ENCODE measurements at places on chromosomes 4 and X. TPM values are rescaled to one million over a fixed set of nuclear protein-coding genes. Genes with fewer than 3 reads are reported as not detected.

NHSL2 gene
- 15.0 TPM for total RNA-seq

CPZ gene
- total RNA-seq: 7.1 TPM

FGFR3 gene
- 2.4 TPM for total RNA-seq

DNA sequence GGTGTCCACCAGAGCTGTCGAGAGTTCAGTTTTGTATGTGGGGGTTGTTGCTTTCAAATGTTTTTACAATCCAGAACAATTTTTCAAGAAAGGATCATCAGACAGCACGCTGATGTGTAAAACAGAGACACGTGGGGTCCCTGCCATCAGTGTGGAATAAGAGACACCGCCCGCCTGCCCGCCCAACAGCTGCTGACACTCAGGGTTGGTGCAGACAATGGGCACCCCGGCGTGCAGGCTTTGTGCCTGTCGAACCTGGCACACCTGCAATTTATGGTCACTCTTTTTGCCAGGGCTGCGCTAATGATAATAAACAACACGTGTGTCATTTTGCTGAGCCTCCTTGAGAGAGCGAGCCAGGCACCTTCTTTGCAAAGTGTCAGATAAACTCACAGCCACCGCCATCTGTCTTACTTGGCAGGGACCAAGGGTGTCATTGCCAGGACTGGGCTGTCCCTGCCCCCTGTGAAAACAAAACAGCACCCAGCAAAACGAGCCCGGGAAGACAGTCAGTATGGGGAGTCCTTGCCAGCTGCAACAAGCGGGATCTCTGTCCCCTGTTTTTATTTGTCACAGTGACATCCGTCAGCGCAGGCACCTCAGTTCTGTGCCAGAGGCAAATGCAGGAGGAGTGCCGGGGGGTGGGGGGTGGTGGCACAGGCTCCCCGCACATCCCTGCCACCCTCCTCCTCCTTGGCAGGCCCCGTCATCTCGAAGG is 69.1 kb downstream of the PSAPL1 start:
- DNase-seq: no peak

DNA sequence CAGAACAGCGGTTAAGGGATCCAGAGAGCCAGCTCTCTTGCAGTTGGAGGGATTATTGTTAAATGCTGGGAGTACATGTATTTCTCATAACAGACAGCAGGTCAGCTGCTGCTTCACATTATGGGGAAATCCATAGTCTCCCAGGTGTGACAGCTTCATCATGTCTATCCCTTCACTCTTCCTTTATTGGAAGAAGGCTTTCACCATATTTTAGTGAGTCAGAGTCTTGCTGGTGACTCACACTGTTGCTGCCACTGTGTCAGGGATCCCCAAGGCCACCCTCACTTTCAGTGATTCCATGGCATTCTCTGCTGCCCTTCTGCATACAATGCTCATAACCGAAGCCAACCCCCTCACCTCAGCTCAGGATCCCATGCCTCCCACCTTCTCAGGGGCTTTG is 32.9 kb upstream of the PAGE5 start:
- no peak for DNase-seq

DNA sequence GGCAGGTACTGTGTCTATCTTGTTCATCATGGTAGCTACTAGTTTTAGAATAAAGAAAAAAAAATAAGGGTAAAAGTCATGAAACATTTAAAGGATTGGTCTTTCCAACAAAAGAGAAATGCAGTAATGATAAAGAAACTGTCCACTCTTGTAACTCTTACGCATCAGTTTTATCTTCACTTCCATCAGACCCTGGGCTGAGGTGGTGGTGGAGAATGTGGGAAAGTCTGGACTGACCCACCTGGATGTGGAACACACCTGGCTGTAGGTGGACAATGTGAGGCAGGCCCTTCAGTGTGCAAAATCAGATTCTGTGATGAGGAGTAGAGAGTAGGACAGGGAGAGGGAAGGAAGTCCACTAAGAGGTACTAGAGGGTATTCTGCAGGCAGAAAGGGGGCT is 128.6 kb downstream of the RASL11B start:
- no peak for DNase-seq

DNA sequence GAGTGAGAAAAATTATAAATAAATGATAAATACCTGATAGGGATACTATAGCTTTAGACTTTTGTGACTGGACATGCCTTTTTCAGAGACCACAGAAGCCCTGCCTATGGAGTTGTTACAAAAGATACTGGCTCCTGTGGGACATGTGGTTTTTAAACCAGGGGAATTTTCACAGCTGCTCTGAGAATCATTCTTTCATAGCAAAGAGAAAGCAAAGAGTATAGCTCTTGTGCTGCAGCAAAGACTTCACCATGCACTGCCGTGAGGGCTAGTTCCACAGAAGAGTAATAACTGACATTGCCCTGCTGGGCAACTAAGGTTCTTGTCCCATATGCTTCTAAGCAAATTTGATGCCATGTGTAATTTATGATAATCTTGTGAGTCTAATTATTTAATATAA is 98.2 kb downstream of the MAPK10 start:
- DNase-seq: no peak

DNA sequence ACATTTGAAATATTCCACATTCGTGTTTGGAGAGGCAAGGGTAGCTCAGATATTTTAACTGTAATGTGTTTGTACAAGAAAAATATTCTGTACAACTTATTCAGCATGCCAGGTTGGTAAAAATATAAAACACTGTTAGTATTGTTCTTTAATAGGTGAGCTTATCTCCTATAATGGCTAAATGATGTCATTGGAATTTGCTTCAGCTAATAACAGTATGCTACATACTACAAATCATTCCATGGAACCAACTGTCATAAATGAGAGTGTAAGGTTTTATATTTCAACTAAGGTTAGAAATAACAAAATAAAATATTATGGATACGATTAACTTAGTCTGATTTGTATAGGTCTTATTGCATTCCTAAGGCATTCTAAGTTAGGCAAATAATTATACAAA is 206.6 kb downstream of the ADGRL3 start:
- no peak for DNase-seq

- DNase-seq: no peak
These were observed 8.7 kb downstream of the ATP11C start for GRCh38 chrX:139924069-139924695.

GRCh38 chrX:114787061-114787460 is 203.2 kb downstream of the HTR2C start:
- DNase-seq: no peak

DNA sequence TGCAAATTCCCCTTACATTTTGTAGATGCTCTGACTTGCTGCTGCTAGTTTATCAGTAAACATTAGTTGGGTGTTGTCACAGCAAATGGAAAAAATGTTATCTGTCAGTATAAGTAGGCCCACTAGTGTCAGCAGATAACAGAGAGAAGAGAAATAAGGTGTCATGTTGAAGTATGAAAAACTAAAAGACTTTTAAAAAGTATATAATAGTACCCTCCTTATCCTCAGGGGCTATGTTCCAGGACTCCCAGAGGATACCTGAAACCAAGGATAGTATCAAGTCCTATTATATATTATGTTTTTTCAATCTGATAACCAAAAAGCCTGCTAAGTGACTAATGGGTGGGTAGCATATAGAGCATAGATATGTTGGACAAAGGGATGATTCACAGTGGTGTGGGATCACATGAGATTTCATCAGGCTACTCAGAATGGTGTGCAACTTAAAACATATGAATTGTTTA is 11.6 kb upstream of the BMP2K start:
- no peak for DNase-seq

DNA sequence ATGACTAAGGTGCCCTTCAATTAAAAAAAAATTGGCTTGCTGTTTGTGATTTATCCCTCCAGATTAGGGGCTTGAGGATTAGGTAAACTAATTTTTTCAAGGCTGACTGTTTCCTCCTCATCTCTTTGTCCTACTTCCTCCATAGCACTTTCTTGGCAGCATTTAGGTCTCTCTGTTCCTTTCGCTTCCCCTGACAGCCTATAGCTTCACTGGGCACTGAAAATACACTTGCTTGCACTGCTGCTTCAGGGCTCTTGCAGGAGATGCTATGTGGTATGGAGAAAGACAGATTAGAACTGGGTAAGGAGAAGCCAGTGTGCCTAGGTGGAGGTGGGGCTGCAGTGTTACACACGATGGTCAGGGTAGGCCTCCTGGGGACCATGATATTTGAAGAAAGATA is 112.3 kb upstream of the SFRP2 start:
- no peak for DNase-seq

GRCh38 chrX:13235930-13236329 is 83.9 kb downstream of the ATXN3L start:
- no peak for DNase-seq

GRCh38 chr4:176464748-176465147 is 145.0 kb downstream of the SPCS3 start:
- DNase-seq: no peak

- DNase-seq: no peak
These were observed 10.9 kb upstream of the DCTD start for GRCh38 chr4:182928061-182928460.
